ENCODE measurements at places on chromosomes 2 and 18.

DNA sequence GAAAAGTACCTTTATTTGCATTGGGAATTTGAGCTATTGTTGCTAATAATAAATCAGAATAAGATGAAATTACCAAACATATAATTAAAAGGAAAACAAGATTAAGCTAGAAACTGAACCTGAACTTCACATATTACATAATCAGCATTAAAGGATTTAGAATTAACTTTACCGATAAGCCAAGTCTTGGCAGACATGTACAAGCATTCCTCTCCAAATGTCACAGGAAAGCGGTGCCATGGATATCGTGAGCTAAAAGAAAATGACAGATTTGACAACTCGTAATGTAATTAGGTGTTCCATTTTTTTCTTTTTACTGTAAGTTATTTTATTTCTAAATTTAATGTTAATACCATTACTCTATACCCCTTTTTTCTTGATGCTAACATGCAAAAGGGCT, 55.1 kb upstream of the CD302 start:
- no peak for DNase-seq

GRCh38 chr2:139622691-139623090, 842.5 kb upstream of the NXPH2 start:
- DNase-seq: no peak

- DNase-seq: no peak
Measured at GRCh38 chr2:110748489-110748867, 16.1 kb downstream of the ACOXL start.

GRCh38 chr2:62800618-62801017, 95.1 kb downstream of the EHBP1 start:
- DNase-seq: no peak

DNA sequence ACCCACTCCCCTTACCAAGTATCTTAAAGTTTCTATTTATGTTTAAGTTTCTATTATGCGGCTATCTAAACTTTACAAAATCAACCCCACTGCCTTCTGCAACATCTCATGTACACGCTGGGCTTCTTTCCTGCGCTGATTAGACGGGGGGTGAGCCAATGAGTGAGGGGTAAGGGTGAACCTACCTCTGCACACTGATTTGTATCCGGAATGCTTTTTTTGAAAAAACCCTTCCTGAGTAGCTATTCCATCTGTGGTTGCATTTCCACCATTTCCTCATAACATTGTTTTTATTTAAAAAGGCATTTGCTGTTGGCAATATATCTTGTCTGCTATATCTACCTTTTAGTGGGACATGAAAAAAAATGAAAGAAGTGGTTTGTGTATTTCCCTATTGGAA, 6.3 kb downstream of the ALPG start:
- DNase-seq: no peak

DNA sequence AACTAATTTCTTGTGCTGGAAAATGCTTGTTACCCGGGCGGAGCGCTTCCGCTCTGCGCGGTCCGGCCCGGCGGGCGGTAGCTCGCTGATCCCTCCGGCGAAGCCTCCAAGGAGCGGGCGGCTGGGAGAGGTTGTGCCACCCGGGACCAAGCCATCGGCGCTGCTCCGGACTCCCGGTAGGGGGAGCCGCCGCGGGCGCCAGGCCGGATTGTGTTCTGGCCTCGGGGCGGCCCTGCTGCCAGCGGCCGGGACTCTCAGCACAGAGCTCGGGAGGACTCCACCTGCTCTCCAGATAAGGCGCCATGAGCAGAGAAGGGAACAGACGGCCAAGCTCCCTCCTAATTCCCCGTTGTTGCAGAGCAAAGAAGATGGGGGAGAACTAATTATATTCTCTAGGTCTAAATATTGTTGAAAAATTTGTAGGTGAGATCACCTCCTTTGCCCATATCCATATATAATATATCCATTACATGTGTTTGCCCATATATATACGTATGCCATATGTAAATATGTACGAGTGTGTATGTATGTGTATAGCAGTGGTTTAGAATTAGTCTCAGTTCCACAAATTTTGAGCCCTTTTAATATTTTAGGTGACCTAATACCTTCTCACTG, 13.8 kb upstream of the SATB2 start:
- no peak for DNase-seq

GRCh38 chr2:184597571-184597991, 748 bp upstream of the ZNF804A start:
- no peak for DNase-seq

DNA sequence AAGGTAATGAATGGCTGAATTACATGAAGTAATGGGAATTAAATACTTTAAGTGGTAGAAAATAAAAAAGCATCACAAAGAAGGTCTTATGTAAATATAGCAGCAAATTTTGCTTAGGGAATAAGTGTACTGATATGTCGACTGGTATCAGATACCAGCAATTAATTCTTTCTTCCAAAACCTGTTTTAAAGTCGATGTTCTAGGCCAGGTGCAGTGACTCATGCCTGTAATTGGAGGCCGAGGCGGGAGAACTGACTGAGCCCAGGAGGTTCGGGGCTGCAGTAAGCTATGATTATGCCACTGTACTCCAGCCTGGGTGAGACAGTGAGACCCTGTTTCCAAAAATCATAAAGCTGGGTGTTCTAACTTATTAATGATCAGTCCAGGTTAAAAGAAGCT, 30.3 kb downstream of the SP3 start:
- no peak for DNase-seq

DNA sequence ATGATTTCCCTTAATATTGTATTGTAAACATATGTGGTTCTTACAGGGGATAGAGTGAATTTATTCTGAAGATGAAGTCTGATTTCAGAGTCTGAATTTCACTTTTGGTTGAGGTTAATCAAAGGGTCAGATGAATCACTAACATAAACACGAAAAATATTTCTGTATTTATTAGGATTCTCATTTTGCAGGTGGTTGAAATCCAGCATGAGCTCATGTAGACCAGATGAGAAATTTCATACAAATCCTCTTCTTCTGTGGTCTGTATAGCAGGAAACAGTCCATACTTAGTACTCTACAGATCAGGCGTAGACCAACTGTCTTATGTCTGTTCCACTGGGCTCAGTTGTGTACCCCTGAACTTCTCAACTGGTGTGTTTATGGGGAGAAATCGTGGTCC, 157.8 kb downstream of the BABAM2 start:
- no peak for DNase-seq

DNA sequence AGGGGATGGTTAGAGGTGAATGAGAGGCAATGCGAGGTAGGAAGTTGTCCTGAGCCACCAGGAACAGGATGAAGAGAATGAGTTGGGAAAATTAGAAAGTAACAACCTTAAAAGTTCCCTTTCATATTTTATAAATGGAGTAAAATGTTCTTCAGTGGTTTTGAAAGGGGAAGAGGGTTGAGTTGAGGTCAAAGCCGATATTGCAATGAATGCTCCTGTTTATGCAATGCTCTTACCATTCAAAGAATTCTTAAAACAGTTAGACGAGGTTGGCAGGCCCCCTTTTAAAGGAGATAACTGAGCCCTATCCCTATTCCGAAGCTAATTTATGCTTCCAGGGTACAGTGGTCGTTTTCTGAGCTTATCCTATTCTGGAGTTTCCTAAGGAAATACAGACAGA, 2110.3 kb upstream of the CELF4 start:
- no peak for DNase-seq

DNA sequence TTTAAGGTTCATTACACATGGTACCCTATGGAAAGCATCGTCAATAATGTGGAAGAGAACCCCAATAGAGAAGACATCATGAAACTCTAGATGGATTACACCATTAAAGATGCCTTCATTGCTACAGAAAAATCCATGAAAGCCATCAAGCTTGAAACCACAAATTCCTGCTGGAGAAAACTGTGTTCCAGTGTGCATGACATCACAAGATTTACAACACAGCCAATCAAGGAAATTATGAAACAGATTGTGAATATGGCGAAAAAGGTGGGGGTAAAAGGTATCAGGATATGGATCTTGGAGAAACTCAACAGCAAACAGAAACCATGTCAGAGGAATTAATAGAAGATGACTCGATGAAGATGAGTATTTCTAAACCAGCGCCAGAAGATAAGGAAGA, 200.0 kb downstream of the SLC4A10 start:
- no peak for DNase-seq

GRCh38 chr2:155060896-155061295, 362.4 kb downstream of the KCNJ3 start:
- no peak for DNase-seq

DNA sequence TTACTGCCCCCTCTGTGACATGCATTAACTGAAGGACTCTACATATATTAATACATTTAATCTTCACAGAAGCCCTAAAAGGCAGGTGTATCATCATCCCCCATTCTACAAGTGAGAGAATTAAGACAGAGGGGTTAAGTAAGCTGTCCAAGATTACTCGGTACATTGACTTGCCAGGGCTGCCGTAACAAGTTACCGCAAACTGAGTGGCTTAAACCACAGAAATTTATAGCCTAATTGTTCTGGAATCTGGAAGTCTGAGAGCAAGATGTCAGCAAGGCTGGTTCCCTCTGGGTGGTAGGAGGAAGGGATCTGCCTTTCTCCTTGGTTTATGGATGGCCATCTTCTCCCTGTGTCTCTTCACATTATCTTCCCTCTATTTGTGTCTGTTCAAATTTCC, 605.5 kb downstream of the EPHA4 start:
- no peak for DNase-seq

DNA sequence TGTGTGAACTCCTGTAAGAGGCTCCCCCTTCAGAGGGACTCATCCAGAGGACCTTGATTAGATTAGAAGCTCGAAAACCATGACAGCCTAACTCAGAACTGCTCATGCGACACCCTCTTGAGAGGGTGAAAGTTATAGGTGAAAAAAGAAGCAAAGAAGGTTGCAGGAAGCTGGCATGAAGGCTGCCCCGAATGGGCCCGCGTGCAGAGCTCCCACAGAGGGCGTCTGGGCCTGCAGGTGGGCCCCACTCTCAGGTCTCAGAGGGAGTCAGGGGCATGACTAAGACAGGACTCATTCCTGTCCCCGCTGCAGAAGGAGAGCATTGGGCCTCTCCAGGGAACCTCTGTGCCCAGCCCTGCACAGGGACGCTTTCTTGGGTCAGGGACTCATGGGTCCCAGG, 235.4 kb downstream of the EIPR1 start:
- no peak for DNase-seq

GRCh38 chr2:148725564-148725963, 81.0 kb downstream of the EPC2 start:
- DNase-seq: no peak

GRCh38 chr18:72325307-72325706, 218.8 kb downstream of the CBLN2 start:
- DNase-seq: no peak

DNA sequence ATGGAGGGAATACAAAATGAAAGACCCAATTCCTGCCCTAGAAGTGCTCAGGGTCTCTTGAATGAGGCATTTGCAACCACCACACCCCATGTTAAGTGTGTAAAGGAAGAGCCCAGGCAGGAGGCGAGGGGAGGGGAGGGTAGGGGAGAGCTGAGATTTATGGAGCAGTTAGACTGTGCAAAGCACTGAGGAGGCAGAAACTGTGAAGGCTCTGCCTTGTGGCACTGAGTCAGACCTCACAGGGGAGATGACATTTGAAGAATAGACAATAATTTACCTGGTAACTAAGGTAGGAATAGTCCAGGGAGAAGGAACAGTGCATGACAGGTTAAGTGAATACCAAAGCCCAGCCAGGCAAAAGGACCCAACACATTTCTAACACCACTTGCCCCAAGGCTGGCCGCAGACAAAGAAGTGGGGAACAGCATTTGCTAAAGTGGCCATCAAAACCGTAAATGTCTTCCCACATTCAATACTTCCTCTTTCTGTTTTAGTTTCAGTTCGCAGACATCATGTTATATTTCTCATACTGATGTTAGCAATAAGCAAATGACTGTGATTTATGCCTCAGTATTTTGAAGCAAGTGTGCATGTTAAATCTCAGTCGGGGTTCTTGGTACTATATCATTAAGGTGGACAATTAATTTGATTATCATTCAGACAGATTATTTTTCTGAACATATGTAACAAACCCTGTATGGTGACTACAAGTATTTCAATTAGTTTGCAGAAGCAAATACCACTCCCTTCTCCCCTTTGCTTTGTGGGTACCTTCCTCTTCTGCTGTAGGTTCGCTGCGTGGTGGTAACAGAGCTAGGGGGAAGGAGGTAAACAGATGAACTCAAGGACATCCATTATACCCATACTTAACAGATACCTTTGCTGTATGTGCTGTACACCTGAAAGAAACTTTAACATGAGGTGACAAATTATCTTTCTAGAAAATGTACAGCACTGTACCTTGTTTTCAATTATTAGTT, 27.5 kb downstream of the CDH20 start:
- DNase-seq: no peak

- no peak for DNase-seq
Measured at GRCh38 chr2:220696280-220696669, 875.8 kb downstream of the EPHA4 start.

DNA sequence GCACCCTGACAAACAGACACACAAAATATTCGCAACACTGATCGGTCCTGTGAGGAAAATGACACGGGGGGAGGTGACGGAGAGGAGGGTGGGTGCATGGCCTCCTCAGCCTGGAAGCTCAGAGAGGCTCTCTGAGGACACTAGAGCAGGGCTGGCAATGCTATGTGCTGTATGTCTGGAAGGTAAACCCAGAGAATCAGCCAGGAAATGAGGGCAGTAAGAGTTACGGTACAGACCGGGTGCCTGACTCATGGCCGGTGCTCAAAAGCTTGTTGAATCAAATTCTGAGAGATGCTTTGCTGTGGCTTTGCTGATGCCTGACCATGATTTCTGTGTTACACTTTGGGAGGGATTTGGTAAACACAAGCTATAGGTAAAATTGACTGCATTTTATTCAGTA, 81.9 kb downstream of the CCDC93 start:
- DNase-seq: no peak

GRCh38 chr18:10130606-10131005, 216.8 kb downstream of the VAPA start:
- DNase-seq: no peak

DNA sequence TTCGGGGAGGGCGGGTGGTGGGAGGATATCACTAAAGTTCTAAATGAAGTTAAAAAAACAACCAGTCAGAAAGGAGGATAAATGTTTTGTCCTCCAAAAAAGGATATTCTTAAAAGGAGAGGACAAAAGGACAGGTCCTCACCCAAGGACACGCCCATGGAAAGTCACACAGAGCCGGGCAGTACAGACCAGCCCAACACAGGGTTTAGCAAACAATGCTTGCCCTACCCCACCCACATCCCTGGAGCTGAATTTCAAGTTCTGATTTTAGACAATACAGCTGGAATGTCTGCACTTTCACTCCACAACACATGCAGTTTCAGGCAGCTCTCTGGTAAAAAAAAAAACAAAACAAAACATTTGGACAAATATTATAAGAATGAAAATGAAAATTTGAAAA, 67.9 kb downstream of the SLC9A4 start:
- no peak for DNase-seq
